ENCODE measurements at places on chromosomes 11 and 22.

DNA sequence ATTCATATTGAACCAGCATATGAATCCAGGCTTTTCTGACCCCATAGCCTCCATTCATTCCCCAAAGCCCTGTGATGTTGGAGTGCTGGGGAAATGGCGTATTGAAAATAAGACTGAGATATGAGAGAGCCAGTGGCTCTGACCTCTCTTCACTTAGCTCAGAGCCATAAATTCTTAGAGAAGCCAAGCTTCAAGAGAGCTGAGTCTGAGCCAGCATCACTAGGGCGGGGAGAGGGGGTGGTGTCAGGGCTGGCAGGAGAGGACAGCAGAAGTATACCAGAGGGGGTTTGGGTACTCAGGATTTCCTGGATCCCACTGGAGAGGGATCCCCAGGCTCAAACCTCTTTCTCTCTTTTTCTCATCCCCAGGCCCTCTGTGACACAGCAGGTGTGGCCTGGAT lies 16.7 kb upstream of the MOGAT2 start:
- DNase-seq = no peak

DNA sequence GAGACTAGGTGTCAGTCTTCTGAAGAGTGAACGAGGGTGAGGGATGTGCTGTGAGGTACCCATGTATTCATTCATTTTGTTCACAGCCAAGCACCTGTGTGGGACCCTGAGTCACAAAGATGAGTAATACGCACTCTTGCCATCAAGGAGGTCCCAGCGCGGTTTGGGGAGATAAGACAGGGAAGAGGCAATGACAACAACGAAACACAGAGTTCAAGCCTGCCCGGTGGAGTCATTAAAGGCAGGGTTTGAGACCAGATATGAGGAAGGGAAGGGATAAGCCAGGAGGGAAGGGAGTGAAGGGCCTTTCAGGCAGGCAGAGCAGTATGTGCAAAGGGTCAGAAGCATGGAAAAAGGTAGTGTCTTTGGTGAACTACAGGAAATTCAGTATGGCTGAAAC lies 4.6 kb downstream of the DCHS1 start:
- no peak for DNase-seq

- no peak for DNase-seq
Observed at GRCh38 chr22:17131686-17132085, 10.5 kb upstream of the TMEM121B start.

GRCh38 chr11:122750049-122750448 lies 88.3 kb upstream of the CRTAM start:
- DNase-seq = no peak

DNA sequence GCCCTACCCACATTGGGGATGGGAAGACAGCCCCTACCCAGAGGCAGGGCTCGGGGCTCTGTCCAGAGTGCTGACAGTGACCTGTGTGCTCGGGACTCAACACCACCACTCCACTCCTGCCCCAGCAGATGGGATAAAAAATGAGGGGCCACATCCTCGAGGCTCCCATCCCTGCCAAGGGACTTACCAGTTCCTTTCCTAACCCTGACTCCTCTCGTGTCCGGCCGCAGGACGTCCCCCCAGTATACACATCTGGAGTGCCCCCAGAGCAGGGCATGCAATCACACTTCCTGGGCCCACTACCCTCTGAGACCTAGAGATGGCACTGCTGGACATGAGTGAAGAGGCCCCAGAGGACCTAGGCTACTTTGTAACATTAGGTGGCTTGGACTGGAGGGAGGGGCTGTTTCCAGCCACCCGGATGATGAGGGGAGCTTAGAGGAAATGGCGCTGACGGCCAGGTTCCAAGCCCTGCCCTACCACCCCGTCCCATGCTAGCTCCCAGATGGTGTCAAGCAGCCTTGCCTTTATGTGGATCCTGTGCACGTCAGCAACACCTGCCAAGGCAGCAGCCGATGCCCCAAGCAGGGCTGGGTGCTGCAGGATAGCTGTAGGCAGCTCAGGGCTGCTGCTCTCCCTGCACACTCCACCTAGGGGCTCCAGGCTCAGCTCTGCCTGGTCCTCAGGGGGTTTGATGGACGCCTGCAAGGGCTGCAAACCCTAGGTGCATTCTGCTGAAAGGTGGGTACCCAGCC lies 86.6 kb downstream of the DGCR2 start:
- DNase-seq = no peak

GRCh38 chr11:27317751-27318150 lies 45.3 kb downstream of the CCDC34 start:
- no peak for DNase-seq

- no peak for DNase-seq
Observed at GRCh38 chr11:69186316-69187260, 30.9 kb downstream of the SMIM38 start.

- no peak for DNase-seq
Observed at GRCh38 chr11:35160902-35161597, 22.1 kb downstream of the CD44 start.

DNA sequence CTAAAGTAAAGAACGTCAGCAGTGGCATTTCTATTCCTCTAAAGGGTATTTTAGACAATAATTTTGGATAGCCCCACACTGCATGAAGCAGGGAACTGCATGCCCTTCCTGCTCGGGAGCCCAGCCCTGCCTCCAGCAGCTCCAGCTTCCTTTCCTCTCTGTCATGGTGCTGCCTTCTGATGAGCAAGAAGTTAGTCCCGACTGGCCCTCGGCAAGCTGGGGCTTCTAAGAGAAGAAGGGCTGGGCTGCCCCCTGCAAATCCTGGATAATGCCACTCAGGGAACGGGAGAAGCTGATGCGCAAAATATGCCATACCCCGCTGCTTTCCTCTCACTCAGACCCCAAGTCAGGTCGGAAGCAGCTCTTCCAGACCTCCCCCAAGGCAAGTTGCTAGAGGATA lies 296.4 kb downstream of the ETS1 start:
- DNase-seq = no peak

GRCh38 chr11:13834463-13834862 lies 128.1 kb upstream of the SPON1 start:
- DNase-seq = no peak

- DNase-seq = no peak
Observed at GRCh38 chr11:62622476-62623089, 797 bp upstream of the B3GAT3 start.

GRCh38 chr11:210803-211180 lies 3.3 kb downstream of the RIC8A start:
- no peak for DNase-seq

GRCh38 chr11:121236115-121237001 lies 56.2 kb upstream of the SC5D start:
- DNase-seq = no peak

GRCh38 chr11:125162743-125163142 lies 1.8 kb upstream of the PKNOX2 start:
- DNase-seq = no peak

- DNase-seq = peak; percentile 55
Observed at GRCh38 chr22:36383110-36383581, 4.6 kb downstream of the MYH9 start.

DNA sequence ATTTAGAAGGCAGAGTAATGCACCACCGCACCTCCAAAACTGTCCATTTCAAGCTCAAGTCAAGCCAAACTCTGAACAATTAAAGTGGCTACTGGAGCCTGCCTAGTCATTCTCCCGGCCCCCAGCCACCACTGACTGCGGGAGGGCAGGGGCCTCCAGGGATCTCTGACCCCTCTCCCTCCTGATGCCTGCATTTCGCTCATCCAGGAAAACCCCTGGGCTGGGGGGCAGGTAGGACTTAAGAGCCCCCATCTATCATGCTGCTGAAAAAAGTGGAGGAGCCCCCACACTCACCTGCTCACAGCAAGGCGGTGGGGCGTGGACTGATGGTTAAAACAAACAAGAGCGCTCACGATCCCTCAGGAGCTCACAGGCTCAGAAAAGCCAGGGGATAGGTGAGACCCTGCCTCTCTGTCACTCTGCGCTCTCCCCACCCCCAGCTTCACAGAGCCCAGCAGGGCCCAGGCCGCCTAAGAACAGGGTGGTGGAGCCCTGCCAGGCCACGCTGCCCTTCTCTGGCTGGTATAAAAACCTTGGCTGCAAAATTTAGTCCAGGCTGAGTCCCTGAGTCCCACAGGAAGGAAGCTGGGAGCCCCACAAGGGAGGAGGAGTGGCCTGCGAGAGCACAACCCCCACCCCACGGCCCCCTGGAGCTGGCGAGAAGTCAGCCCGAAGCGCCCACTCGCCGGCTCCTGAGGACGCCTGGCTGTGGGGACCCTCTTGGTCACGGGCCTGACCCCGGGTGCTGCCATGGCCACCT lies 21.0 kb upstream of the MOB2 start:
- DNase-seq = no peak
